ENCODE measurements at places on chromosomes 7 and 10.

GRCh38 chr7:73851410-73852338, 9.3 kb upstream of the TMEM270 start:
- peak; percentile 99 for DNase-seq

DNA sequence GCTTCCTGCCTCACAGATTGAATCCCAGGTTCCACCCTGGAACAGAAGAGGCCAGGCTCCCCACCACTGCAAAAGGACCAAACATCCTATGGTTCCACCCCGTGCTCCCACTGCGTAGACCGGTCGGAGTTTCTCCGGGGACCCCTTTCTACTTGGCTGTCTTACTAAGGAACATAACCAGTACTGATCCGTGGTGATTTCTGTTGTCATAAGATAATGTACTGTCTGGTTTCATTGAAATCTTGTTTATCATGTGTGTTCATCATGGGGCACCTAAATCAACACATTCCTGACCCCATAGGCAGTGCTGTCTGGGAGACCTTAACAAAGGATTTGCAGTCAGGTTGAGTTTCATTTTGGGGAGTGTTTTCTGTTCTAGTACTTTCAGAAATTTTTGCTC, 104.5 kb downstream of the CHN2 start:
- no peak for DNase-seq

DNA sequence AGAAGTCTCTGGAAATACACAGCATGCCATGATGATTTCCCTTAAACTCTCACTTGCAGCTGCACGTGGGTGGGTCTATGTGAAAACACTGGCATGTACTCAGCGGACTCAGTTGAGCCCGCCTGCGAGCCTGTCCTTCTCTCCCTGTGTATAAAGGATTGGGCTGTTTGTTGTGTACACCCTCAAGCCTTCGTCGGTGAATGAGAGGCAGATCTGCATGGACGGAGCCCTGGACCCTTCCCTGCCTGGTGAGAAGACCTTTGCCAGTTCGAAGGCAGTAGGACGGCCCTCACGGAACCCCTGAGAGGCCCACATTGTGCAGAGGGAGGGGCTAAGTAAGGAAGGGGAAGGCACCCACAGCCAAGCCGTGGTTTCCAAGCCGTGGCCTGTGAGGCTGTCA, 121.2 kb downstream of the WDFY4 start:
- DNase-seq: no peak

DNA sequence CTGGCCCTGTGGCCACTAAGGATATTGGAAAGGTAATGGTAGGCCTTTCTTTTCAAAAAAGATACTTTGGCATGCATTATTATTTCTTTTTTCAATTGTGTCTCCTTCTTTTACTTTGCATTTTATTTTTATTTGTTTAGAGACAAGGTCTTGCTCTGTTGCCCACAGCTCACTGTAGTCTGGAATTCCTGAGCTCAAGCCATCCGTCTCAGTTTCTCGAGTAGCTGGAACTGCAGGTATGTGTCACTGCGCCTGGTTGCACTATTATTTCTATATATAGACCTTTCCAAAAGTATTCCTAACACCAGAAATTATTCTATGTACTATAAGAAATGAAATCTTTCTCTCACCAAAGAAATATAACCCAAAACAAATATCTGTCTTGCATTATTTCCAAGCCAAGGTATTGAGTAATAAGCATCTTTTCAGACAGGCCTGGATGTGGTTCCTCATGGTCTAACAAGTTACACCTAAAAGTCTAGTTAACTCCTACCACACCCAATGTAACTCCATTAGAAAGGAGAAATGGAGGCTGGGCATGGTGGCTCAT, 500.8 kb upstream of the ANKRD30A start:
- DNase-seq: no peak

Measured in IMR-90 (cell line).